ENCODE measurements at places on chromosomes 1 and 21.

DNA sequence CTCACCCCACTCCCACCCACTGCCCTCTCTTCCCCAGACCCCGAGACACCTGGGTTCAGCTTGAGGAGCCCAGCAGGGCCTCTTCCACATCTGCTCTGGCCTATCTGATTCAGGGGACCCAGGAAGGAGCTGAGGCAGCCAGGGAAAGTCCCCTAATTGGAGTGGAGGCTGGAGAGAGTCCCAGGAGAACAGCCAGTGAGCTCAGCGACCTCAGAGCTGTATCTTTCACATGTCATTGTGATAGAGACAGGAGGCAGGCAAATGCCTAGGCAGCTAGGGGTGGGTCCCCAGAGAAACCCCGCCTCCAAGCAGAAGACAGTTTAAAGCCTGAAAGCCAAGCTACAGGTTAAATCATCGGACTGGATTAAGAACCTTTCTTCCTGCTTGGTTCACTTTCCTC, 122.7 kb downstream of the MATN1 start:
- peak; percentile 24 for DNase-seq

DNA sequence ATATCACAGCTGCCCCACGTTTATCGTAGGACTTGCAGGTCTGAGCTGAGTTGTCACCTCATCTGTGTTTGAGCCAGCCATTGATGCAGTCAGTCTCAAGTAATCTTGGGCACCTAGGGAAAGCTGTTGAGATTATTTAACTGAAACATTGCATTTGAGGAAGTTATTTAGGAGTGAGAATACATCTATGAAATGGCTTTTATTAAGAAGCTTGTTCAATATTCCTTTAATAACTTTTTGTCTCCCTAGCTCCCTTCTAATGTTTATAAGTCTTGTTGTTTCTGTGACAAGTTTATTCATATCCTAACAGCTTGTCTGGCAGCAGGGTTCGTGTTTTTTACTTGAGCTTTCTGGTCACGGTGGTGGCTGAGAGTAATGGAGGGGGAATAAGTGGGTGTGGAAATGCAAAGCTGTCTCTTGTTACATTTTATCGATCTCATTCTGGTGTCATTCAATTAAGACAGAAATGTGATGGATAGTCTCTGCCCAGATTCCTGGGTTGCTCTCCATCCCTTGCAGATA, 555.9 kb downstream of the USP25 start:
- no peak for DNase-seq

DNA sequence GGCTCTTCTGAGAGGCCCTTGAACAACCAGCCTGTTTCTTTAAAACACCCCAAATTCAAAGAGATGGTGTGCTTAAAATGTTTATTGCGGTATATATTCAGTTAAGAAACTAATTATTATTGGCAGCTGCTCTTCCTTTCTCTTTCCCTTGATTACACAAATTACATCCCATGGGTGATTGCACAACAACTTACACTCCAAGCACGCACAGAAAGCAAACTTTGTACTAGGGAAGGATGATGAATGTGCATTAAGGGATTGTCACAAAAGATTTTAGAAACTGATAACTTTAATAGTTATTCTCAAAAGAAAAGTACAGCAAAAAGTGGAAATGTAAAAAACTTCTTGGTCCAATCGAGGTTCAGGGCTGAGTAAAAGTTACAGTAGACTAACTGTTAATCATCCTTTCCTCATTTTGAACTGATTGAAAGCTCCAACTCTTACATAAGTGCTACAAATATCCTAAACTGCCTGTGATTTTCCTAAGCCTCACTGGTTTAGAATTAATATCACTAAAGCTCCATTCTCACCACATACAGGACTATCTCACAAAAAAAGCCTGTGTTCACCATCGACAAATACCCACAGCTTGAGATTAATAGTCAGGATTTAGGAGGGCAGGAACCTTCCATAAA, 153.4 kb downstream of the TTLL7 start:
- no peak for DNase-seq

DNA sequence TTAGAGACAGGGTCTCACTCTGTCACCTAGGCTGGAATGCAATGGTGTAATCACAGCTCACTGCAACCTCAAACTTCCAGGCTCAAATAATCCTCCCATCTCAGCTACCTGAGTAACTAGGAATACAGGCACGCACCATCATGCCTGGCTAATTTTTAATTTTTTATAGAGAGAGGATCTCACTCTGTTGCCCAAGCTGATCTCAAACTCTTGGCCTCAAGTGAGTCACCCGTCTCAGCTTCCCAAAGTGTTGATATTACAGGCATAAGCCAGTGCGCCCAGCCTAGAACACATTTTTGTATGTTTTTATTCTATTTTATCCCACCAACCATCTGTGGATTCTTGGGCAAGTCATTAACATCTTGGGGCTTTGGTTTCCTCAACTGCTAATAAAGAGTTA, 100.5 kb downstream of the AK5 start:
- no peak for DNase-seq

DNA sequence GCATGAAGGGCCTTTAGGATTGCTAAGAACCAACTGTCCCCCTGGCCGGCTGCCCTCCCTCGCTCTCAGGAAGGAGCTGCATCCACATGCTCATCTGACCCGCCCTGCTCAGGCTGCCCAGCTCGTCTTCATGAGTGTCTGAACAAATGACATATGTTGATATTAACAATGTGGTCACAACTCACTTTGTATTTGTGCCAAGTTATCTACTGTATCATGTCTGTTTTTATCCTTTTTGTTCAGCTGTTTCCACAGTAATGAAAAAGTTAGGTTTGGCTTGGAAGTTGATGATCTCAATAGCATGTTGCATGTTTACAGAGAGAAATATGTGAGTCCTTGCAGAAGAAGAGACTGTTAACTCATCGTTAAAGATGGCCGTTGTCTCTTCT, 75.1 kb downstream of the PHTF1 start:
- DNase-seq: no peak

DNA sequence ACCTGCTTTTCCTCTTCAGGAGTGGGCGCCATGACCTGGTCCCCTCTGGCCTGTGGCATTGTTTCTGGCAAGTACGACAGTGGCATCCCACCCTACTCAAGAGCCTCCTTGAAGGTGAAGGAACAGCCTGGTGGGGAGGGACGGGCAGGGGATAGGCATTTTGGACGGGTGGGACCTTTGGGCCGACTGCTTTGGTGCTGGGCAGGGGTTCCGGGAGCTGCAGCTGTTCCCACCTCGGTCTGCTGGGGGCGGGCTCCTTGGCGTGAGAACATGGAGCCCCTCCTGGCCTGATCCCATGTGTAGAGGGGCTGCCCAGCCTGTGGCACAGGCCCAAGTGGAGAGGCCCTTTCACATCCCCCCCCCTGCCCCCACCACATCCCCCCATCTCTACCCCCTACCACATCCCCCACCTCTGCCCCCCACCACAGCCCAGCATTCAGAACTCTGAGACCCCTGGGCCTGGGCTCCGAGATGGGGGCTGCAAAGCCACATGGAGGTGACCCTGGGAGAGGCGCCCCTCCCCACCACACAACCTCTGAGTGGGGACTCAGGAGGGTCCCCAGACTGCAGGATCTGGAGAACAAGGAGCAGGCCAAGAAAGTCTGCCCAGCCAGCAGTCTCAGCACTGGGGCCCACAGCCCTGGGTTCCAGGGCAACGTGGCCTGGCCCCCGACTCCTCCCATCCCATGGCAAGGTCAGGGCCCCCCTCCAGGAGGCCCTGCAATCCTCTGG, 50.0 kb downstream of the KCNAB2 start:
- no peak for DNase-seq

DNA sequence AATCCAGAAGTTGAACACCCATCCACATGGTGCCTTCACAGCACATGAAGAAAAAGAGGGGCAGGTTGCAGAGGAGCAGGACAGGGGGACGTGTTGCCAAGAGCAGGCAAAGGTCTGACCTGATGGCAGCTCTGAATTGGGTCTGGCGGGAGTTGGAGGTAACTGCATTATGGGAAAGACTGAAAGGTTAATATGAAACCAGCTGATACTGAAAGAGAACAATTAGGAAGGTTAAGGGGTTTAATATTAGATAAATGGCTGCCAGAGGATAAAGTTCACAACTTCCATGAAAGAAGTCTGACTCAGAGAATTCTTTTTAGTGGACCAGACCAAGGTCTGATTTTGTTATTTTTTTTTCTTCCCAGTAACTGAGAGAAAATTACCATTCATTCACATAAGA, 76.1 kb downstream of the CD58 start:
- DNase-seq: no peak

GRCh38 chr1:245370905-245371581, 216.3 kb downstream of the KIF26B start:
- DNase-seq: no peak

- DNase-seq: no peak
Observed at GRCh38 chr1:192627901-192628300, 8.0 kb upstream of the RGS13 start.

GRCh38 chr1:8712413-8713231, 104.8 kb downstream of the RERE start:
- DNase-seq: peak; percentile 95

DNA sequence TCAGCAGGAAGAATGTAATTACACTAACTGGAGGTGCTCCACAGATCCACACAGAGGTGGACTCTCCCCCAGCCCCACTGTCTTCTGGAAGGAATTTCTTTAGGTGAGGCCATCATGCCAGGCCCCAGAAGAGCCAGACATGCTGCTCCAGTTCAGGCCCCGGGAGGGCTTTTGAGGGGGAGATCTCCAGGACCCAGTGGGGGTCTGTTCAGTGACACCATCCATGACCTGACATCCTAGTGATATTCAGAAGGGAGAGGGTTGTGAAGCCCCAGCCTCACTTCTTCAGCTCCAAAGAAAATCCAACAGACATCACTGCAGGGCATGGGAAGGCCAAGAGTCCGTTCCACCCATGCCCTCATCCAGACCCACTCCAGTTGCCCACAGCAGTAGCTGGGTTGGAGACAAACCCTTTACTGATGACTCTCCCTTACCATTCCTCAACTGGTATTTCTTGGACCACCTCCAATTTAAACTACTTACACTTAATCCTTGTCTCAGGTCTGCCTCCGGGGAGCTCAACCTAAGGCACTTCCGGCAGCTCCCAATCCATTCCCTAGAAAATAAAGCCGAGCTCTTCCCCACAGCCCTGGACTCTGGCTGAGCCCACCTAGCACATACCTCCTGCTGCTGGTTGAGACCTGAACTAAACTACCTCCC, 39.2 kb downstream of the CSMD2 start:
- peak; percentile 28 for DNase-seq

DNA sequence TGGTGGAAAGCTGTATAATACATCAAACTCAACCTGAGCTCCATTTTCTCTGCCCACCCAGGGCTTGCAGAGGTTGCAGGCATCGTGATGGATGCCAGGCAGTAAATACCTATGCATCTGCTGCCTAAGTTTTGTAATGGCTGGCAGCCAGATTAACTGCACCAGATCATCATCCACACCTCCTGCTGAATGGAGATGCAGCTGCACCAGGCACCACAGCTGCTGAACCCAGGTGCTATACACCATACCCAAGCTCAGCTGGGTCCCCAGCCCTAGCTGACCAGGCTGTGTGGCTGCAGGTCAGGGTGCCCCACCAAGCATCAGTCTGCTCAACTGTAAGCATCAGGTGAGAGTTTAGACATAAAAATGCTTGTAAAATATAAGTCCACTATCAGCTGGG, 6.7 kb upstream of the SNAPIN start:
- no peak for DNase-seq

DNA sequence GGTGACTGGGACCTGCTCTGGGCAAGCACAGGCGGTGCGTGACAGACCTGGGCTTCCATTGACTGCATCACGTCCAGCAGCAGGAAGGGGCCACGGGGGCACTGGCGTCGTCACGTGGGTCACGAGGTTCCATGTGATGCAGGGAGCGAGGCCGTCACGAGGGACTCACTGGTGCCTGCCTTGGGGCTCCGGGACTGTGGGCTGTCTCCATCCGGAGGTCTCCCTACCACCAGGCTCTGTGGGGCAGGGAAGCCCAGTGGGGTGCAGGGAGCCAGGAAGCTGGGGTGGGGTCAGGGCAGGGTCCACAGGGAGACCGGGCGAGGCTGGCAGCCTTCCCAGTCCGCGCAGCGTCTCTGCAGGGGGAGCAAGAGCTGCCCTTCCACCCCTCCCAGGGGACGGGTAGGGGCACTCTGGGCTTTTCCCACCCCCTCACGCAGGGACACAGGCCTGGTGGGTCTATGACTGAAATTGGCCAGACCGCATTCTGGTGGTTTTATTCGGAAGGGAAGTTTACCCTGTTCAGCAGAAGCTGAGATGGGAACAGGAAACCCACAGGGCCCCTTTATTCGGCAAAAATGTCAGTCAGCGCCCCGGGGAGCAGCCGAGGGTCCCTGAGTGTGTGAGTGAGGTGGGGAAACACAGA, 416 bp upstream of the TNFRSF14 start:
- no peak for DNase-seq

Measured in SJSA1 (cell line).